SJSA1 (cell line): ENCODE measurements at places on chromosomes 3 and 15. TPM values are rescaled to one million over a fixed set of nuclear protein-coding genes. Genes with fewer than 3 reads are reported as not detected.

STAB1 gene
- total RNA-seq = not detected in 2 replicates

DTWD1 gene
- total RNA-seq = 26.0 and 41.3 TPM in 2 replicates

NCK1 gene
- total RNA-seq = 42.2 and 69.3 TPM in 2 replicates

DNA sequence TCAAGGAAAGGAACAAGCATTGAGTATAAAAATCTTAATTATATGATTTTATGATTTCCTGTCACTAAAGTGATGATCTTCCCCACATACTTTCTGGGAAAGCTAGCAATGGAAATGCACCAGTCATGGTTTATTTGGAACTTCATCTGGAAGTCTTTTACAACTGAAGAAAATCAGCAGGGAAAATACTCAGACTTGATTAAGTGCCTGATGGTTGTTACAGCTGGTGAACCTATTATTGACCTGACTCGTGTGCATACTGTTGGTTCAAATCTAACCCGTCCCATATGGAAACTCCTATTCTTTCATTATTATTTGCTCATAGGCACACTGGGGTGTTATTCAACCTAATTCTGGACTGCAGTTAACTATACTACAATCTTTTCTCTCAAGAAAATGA, 701.8 kb upstream of the CCDC54 start:
- DNase-seq = no peak

DNA sequence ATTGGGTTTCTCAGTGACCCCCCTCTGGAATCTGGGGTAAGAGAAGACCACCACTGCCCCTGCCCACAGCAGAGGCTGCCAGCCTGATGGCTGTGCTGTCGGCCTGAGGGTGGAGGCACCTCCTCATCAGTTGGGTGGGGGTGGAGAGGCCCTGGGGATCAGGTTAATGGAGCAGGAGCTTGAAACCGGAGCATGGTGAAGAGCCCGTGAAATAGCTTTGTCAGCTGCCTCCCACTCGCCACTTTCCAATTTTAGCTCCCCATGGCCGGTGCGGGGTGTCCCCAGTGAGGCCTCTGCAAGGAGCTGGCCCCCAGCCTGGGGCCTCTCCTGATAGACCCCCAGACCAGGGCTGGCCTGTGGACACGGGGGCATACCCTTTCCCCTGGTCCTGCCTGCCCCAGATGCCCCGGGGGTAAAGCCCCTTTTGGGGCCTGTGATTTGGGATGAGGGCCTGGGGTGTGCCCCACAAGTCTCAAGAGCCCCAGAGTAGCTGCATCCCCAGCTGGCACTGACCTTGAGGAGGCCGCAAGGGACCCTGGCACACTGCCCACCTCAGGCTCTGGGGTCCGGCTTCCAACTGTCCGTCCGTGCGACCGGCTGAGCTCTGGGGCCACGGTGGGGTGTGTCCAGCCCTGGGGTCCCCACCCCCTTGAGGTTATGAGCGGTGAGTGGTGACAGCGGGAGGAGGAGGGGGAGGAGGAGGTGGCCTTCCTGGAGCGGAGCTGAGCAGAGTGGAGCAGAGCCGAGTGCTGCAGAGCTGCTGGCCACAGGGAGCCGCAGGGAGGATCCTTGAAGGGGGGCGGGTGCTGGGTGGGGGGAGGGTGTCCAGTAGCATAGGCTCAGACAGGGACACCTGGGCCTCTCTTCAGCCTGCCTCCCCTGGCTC, at the start of gene HHATL:
Gene HHATL, minus strand, starts transcription at position 733 of the 886 bp plus-strand sequence. CDS start 1,972 bp downstream, outside the sequence.
- DNase-seq = no peak
